RCC 7860 (cell line): ENCODE measurements at places on chromosomes 11 and 22.

- DNase-seq, result no peak
These were observed 18.7 kb downstream of the CELSR1 start for GRCh38 chr22:46518542-46519325.

- peak; percentile 11 for DNase-seq
These were observed 65.2 kb downstream of the FBXO7 start for GRCh38 chr22:32539631-32540421.

DNA sequence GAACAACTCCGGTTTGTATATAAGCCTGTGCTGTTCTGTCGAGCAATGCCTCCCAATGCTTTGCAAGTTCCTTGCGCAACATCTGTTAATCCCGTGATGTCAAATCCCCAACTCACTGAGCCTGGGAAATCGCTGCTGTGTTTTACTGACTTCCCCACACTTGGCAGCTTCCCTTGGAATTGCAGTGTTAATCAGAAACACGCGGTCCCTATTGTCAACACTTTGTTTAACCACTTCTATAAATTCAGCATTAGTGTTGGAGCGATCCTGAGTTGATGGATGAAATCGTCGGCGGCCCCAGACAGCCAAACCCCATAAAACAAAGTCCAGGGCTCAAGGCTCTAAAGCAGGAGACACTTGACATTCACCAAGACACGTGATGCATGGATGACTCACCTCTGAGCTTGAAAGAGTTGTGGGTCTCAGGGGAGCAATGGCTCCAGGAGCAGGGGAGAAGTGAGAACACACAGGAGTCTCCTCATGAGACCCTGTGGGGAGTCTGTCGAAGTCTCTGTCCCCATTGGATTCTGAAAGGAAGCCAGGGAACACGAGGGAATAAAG lies 555.3 kb downstream of the MIAT start:
- peak; percentile 64 for DNase-seq

GRCh38 chr22:27799827-27800249 lies 1.7 kb downstream of the MN1 start:
- DNase-seq, result no peak

- no peak for DNase-seq
These were observed 44.1 kb downstream of the MYH9 start for GRCh38 chr22:36343720-36344105.

- no peak for DNase-seq
These were observed 137.8 kb downstream of the C11orf58 start for GRCh38 chr11:16876053-16876752.

- no peak for DNase-seq
These were observed 65.8 kb downstream of the PACSIN2 start for GRCh38 chr22:42949159-42949558.

GRCh38 chr11:64724863-64725532 lies 2.0 kb upstream of the NRXN2 start:
- no peak for DNase-seq

DNA sequence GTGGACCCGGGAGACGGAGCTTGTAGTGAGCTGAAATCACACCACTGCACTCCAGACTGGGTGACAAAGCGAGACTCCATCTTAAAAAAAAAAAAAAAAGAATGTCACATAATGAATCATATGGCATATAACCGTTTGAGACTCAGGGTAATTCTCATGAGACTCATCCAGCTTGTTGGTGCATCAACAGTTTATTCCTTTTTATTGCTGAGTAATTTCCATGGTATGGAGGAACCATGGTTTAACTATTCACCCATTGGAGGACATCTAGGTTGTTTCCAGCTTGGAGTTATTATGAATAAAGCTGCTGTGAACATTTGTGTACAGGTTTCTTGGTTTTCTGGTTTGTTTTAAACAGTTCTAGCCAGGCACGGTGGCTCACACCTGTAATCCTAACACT lies 25.3 kb downstream of the PPARA start:
- peak; percentile 49 for DNase-seq

DNA sequence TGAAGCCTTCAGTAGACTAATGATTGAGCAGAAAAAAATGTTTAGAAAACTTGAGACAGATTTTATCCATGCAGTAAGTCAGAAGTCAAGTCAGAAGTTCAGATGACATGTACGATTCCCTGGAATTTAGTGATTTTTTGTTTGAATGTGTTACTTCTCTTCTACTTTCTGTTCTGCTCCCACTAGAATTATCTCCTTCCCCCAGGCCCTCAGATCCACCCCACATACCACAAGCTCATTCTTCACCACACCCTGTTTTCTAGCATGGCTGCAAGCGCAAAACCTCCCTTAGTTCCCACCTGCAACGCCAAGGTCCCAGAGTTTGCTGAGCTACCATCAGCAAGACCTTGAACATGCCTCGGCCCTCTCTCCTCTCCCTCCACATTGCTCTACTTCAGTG lies 64.1 kb downstream of the KCNJ1 start:
- no peak for DNase-seq

GRCh38 chr11:116762132-116762531 lies 10.7 kb downstream of the BUD13 start:
- DNase-seq, result no peak

GRCh38 chr11:106763501-106763900 lies 254.8 kb downstream of the GUCY1A2 start:
- DNase-seq, result no peak

GRCh38 chr11:37963440-37963839 lies 1365.4 kb upstream of the RAG2 start:
- DNase-seq, result no peak

GRCh38 chr11:88114486-88115045 lies 60.7 kb downstream of the RAB38 start:
- DNase-seq, result no peak

- no peak for DNase-seq
These were observed 53.0 kb upstream of the PRR5 start for GRCh38 chr22:44648821-44649565.

GRCh38 chr11:128575961-128576350 lies 11.4 kb downstream of the ETS1 start:
- no peak for DNase-seq

DNA sequence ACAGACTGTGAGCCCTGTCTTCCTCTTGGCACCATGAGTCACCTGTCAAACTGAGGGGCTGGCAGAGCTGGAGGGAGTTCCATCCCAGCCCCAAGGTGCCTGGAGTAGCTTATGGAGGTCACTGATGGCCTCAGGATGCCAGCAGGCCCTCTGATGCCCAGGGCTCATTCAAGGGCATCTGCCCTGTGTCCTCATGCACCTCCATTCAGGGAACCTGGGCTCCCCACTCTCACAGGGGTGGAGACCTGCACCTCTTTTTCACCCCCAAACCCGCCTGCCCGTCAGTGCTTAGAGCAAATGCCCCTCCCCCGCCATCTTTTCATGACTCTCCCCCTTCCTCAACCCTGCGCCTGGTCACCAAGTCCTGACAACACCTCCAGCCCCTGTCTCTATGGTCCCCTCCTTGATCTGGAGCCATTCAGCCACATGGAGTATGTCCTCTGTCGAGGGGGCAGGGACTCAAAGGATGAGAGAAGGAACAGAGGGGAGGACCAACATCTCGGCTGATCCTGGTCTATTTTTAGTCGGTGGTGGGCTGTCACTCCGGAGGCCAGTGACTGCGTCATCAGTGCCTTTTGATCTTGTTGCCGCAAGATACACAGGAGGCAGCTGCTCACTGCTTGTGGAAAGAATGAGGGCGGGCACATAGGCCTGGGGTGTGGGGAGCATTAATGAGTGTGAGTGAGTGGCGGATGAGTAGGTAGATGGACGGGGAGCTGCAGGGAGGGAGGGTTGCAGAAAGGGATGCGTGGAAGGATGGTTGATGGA lies 72.2 kb downstream of the CDKN1C start:
- DNase-seq, result no peak

DNA sequence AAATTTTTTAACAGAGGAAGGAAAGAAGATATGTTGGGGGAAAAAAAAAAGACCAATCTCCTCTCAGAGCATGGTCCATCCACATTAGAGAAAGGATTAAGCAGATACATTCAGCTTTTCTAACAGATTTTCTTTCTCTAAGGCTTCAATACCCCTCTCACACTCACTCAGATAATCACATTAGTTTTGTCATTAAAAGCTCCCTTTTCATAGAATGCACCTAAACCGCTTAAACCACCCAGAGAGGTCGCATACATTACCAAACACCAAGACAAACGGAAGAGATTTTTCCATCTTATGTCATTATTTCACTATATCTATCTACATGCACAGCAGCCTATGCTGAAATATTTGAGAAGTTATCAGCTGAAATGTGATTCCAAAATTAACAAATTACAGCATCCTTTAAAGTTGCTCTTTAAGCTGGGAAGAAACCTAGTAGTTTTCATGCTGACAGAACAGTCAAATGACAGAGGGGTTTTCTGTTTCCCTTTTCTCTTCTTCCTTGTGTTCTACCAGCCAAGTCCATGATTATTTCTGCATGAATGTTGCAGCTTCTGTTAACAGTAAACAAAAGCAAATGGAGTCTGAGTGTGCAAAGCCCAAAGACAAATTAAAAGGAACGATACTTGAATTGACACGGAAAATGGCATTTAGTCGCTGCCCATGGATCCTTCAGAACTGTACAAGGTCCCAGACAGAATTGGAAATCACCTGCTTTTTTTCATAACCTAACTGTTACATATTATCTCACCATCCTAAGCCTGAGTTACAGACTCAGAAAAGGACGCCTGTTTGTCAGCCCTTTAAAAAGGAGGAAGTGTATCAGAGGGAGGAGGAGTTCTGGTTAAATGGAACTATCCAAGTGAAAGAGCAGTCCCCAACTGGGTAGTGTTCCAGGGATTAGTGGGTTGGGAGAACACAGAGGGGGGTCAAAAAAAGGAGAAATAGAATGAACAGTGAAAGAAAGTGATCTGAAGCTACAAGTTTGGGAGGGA lies 54.6 kb downstream of the PRCP start:
- DNase-seq, result no peak

DNA sequence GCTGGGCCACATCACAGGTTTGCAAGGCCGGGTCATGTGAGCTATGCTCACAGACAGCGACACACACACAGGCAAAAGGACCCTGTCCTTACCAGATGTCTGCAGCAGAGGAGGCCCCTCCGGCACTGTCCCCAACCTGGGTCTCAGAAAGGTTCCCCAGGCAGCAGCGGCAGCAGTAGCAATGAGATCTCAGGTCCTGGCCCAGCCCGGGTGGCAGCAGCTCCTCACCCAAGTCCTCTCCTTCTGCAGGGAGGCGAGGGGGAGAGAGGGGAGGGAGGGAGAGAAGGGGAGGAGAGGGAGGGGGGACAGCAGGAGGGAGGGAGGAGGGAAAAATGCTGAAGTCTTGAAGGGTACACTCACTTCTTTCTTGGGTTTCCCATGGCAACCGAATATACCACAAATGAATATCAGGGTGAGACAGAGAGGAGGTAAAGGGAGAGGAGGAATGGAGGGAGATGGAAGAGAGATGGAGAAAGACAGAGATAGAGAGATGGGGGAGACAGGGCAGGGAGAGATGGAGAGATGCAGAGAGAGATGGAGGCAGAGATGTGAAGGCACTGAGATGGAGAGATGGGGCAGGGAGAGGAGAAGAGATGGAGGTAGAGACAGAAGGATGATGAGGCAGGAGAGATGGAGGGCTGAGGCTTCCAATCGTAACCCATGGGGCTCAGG lies 9.5 kb downstream of the ELFN2 start:
- no peak for DNase-seq

- peak; percentile 84 for DNase-seq
These were observed 27.1 kb downstream of the CYTH4 start for GRCh38 chr22:37309211-37310074.

- no peak for DNase-seq
These were observed 914.2 kb downstream of the FAM181B start for GRCh38 chr11:81819462-81819861.

GRCh38 chr22:46364341-46365165 lies 29.0 kb downstream of the TRMU start:
- DNase-seq, result no peak

- DNase-seq, result no peak
These were observed 28.6 kb downstream of the ATG16L2 start for GRCh38 chr11:72842653-72843330.

DNA sequence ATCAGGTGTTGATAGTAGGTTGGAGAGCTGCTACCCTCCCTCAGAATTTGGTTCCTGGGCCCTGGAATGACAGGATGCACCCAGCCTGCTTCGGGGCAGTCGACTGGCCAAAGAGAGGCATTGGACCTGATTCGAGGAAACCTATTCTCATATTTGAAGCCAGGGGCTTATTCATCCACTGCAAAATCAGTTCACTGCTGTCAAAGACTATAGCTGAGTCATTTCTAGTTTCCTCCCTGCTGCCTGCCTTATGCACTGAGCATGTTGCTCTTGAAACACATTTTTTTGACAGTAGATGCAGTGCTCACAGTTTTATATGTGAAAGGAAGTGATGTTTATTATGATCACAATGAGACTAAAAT lies 565.4 kb downstream of the ETS1 start:
- DNase-seq, result peak; percentile 6

DNA sequence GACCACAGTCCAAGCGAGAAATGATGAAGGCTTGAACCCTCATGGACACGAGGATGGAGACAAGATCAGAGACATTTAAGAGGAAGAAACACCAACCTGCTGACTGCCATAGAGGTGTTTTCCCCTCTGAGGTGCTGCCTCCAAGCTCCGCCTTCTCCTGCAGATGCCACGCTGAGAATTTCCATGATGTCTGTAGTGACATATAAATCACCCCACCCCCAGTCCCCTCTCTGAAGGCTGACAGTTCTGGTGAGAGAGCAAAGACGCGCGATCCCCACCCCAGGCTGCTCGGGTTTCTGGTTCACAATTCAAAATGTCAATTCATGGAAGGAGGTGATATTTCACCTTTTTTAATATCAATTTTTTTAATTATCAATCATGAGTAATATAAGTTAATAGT lies 28.2 kb downstream of the LRRC32 start:
- DNase-seq, result no peak

GRCh38 chr22:45067731-45068130 lies 57.9 kb upstream of the PHF21B start:
- DNase-seq, result no peak

DNA sequence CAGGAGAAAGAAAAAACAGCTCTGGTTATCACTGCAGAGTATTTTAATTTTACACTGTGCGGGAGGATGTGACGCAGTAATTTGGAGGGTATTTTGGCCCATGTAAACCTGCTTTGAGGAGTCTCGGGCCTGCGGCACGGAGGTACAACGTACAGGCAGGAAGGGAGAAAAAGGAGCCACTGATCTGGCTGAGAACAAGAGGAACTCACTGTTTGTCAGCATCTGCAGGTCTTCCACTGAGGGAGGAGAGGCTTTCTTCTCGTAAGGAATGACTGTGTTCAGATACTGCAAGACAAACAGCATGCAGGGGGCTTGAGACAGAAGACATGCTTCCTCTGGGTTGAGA lies 44.0 kb downstream of the FEZ1 start:
- DNase-seq, result no peak

DNA sequence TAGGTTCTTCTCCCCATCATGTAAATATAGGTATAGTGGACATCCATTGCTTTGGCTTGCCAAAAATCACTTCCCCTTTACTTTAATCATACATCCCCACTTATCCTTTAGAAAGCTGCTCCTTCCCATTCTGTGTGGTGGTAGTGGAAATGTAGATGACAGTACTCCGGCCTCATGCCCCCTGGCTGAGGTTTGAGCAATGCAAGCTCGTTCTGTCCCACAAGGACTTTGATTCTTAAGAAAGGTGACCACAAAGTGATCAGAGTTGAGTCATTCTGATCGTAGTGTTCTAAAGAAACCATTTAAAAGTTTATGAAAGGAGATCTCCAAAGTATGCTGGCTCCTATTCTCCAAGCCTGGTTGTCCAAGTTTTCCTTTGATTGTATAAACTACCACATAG lies 10.9 kb downstream of the TUG1 start:
- no peak for DNase-seq
